ENCODE measurements at places on chromosomes 2 and 18.

DNA sequence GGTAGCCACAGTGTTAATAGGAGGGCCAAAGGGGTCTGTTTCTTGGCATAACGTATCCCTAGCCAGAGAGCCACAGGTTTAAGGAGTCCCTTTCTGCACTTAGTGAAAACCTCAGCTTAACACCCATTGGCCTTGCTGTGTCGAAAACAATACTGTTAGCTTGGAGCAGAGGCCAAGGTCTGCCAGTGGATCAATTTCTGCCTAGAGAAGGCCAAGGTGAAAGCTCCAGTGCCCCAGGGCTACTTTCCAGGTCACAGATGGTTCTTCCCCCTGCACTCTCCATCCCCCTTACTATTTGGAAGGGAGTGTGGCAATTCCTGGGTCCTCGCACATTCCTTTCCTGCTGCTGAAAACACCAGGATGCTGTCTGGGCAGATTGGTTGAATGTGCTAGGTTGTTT is 74.8 kb upstream of the TNP1 start:
- no peak for DNase-seq

DNA sequence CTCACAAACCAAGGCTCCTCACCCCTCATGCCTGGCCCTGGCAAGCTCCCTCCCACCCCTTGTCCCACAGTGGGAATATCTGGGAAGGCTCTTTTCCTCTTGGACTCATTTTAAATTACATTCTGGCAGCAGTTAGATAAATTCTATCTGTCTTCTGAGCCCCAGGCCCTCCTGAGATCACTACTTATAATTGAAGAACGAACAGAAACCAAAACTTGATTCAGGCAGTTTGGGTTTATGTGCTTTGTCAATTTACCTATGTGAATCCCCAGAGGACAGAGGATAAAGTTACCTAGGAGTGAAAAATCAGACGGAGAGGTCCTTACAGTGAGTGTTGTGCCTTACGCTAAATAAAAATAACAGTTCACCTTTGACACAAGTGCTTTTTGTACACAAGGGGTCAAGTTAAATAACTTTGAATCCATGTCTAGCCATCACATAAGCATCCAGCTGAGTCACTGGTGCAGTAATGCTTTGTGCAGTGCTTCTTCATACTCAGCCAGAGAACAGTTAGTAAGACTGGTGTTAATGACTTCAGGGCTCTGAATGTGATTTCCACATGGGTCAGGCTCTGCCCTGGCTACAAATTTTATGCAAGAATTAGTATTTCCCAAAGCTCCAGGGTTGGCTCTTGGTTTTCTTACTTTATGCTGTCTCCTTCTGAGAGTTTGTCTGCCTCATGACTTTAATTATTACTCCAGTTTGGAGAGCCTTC is 329.3 kb downstream of the INSIG2 start:
- DNase-seq: no peak

- no peak for DNase-seq
Observed at GRCh38 chr2:224469374-224469964, 67.6 kb upstream of the FAM124B start.

DNA sequence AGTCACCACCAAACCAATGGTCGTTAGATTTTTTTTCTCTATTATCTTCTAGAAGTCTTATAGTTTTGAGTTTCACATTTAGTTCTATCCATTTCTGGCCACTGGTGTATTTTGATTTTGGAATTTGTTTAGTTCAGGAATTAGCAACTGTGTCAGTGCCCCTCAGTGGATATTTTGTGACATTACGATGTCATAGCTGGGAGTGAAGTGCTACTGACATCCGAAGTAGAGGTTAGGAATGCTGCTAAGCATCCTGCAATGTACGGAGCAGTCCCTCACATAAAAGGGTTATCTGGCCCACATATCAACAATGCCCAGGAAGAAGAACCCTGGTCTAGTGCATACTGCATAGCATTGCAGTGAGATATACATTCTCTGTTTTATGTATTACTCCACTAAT is 157.4 kb upstream of the RGPD4 start:
- DNase-seq: no peak

DNA sequence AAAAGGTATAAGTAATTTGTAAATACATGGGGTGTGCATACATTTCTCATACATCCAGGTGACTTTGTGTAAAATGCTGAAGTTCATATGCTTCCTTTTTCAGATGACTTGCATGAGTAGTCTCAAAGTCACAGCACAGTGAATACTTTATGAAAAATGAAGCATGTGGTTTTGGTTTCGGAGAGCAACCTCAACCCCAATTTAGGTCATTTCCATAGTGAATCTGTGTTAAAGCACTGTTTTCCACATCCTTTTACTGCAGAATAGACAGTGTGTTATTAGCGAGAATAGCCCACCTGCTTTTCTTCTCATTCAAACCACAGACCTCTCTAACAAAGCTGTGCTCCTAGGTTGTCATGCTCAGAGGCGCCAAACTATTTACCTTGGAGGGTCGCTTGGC is 204.4 kb upstream of the RASGRP3 start:
- DNase-seq: no peak

DNA sequence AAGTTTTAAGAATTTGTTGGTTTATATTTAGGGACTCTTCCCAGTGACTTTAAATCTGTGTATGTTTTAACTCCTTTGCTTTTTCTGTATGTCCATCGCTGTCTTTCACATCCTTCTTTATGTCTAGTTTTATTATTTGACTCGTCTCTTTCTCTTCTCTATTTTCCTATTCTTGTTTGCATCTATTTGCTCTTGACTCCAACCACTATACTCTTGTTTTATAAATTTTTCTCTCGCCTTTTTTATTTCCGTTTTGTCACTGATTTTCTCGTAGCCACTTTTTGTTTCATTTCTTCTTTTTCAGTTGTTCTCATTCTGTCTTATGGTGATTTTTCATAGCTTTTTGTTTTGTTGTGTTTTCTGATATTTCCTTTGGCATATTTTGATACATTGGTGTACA is 170.5 kb upstream of the NETO1 start:
- DNase-seq: no peak

DNA sequence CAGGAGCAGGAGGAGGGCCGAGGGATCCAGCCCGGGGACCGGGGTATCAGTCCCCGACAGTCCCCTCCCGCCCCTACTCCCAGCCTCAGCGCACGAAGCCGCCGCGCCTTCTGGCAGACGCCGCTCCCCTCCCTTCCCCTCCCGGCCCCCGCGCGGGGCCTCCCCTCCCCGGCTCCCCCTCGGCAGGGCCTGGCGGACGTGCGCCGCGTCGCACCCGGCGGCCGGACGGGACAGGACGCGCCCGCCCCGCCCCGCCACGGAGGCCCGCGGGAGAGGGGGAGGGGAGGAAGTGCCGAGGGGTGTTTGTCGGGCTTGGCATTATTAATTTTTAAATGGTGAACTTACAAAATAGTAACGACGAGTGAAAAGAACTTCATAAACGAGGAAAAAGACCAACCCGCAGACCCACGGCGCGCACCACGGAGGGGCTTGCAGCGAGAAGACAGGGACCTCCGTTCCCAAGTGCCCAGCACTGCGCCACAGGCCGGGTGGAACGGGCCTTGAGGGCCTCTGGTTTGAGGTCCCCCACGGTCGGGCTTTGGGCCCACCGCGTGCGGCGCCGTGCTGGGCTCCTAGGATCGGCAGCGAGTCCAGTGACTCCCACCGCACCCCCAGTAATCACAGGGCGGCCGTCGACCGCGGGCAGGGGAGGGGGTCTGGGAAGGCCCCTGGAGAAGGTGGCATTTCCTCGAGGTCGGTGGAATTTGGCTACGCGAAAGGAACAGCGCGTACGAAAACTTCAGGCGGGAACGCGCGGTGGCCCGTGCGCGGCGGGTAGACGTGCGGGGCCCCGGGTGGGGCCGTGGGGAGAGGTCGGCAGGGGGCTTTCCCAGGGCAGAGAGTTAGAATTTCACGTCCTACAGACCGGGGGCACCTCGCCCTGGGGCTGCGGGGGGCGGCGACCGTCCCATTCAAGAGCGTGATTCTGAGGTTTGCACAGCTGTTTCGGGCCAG is 954 bp upstream of the CTDSP1 start:
- peak; percentile 66 for DNase-seq
